Activated effector memory CD4-positive, alpha-beta T cell treated with Interleukin-2 at 50 U/mL for 16 hours (primary cell): ENCODE measurements at places on chromosomes 2 and 18.

- DNase-seq, result no peak
Observed at GRCh38 chr18:8808001-8808400, 102.6 kb downstream of the MTCL1 start.

- no peak for DNase-seq
Observed at GRCh38 chr2:106638043-106638442, 150.9 kb downstream of the CD8B2 start.

- DNase-seq, result no peak
Observed at GRCh38 chr2:38533180-38533579, 69.5 kb downstream of the HNRNPLL start.

DNA sequence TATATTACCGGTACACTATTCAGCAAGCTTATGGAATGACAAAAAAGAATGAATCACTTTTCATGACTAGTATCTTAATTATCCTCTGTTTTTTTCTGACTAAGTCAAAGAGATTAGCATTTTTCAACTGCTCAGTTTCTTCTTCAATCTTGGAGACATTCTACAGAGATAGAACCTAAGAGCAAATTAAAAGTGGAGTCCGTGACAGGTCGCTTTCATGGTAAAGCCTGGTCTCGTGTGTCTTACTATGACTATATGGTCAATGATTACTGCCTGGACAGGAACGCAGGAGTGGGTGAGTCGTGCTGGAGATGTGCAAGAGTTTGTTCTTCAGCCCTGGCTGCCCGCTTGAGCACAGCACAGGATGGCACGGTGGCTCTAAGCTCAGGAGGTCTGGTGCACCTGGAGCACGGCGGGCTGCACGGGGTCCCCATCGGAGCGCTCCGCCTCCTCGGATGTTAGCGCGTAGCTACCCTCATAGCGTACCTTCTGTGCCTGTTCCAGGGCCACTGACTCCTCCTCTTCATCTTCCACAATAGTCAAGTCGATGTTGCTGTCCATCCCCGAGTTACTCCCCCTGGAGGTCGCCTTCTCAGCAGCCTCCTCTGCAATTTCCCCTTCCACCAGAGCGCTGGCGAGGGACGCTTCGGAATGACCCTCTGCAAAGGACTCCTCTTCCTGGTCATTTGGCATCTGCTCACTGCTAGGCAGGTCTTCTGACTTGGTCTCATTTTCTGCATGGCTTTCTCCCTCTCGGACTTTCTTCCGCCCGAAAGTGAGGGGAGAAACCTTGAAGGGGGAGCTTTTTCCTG lies 11.1 kb downstream of the CAVIN2 start:
- no peak for DNase-seq

DNA sequence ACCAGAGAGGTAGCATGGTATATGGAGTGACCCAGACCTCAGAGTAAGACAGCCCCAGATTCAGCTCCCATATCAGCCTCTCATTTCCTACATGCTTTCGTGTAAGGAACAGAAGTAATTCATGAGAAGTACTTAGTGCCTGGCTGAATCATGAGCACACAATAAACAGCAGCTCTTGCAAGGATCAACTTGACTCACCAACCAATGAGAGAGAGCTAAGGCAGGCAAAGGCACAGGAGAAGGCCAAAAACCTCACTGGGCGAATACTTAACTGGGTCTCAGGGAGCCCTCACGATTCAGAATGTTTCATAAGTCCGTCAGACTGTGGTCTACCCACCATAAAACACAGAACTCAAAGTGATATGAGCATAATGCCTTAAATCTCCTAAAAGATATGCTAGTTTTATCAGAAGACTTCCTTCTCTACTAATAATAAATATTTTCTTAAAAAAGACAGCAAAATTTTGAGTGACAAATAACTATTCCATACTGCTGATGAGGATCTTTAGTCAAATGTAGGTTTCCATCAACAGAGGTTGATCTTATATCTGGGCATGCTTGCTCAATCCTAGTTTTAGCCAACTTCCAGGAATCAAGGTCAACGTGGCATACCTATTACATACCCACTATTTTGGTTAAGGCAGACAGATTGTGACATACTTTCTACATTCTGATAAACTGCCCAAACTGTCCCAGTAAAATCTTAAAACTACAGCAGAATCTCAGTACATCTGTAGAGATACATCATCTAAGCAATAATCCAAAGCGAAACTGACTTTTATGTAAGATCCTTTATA lies 34.9 kb downstream of the IMMT start:
- DNase-seq, result no peak
